ENCODE measurements at places on chromosomes 4 and X.

GRCh38 chrX:119518371-119518770 lies 46.8 kb downstream of the STEEP1 start:
- no peak for DNase-seq

DNA sequence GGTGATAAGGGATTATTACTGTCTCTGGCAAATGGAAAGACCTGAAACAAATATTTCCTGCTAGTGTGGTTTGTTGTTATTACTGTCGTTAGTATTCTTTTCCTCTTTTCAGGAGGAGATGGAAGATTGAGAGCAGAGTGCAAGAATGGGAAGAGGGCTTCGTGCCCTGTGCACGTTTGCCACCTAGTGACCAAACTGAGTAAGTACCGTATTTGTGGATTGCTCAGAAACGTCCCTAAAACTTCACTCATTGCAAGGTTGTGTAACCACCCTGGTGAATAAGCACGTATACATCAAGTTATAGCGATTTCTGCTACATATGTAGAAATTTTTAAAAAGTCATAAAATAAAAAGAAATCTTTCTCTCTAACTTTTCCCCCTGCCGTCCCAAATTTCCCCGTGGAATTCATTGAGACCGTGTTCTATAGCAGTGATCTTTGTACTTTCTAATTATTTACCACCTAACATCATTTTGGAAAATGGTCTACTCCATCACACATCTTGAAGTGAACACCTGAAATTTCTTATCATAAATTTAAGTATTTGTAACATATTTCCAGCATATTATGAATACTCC lies 24.3 kb downstream of the LINC00632 start:
- peak; percentile 42 for DNase-seq

DNA sequence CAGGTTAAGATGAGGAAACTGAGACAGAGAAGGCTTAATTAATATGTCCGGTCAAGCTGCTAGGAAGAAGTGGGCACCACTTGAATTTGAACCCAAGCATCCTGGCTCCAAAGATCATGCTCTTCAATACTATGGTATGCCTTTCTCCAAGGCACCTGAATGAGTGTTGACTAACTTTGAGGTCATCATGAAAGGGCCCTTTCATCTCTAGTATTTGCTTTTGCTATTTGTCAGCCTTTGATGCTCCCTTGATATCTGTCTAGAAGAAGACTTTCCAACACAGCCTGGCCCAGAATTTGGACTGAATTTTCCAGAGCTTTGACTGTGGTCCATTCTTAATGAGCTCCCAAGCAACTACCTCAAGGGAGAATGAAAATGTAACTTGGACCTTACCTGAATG lies 179.1 kb upstream of the DKK2 start:
- DNase-seq: no peak

DNA sequence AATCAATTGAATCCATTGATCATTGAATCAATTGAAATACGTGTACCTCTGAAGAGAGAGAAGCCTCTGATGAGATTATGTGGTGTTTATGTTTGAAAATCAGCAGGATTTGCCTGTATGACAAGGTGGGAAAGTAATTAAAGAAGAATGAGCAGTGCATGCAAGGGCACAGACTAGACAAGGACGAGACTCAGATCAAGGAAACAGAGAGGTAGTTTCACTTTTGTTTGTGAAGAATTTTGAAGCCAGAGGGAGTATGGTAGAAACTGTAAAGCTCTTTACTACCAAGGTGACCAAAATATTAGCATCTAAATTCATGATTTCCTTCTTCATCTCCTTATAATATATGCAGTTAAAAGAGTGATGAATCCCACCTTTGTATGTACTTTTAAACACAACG lies 1830.0 kb upstream of the IGFBP7 start:
- no peak for DNase-seq

GRCh38 chr4:10117359-10118047 lies 904 bp upstream of the WDR1 start:
- DNase-seq: peak; percentile 54

DNA sequence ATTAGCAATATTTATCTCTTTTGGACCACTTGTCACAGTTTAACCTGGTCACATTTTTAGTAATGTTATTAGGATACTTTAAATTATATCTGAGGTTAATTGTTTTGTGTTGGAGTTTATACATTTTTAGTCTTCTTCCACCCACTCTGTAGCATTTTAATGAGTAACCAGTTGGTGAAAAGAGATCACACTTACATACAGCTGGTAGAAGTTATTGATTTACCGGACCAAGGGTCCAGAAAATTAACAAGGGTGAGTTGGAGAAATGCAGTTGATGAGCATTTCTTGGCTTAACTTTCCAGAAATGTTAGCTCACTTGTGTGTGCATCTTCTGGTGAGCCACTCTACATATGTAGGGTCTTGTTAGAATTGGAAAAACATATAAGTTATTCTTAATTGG lies 219.6 kb downstream of the GRXCR1 start:
- no peak for DNase-seq

DNA sequence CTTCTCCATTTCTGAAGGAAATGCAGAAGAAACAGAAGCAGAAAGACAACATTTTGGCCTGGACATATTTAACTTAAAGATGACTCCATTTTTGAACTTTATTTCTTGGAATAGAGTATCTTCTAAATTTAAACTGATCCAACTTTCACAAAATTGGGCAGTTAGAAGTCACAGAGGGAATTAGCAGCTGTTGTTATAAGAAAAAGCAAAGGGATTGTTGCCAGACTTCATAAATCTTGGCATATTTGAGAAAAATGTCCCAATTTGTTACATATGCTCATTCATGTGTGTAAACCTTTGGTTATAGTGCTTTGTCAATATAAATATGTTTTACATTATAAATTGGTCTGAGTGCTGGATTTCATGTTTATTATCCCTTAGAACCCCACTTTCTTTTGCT lies 3.4 kb downstream of the GLUD2 start:
- DNase-seq: no peak

GRCh38 chr4:103853627-103854026 lies 133.8 kb upstream of the TACR3 start:
- DNase-seq: no peak

DNA sequence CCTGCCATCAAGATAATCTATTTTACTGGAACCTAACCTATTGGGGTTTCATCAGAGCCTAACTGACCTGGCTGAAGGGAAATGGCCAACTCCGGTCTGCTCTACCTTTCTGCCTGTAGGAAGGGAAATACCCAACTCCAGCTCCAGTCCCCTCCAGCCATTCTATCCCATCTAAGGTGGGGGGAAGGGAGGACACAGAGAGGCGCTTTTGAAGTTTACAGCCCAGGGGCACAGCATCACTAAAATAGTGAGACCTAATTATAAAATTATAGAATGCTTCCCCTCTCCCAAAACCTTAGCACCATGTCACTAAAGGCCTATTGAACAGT lies 27.8 kb upstream of the ACSL4 start:
- no peak for DNase-seq

DNA sequence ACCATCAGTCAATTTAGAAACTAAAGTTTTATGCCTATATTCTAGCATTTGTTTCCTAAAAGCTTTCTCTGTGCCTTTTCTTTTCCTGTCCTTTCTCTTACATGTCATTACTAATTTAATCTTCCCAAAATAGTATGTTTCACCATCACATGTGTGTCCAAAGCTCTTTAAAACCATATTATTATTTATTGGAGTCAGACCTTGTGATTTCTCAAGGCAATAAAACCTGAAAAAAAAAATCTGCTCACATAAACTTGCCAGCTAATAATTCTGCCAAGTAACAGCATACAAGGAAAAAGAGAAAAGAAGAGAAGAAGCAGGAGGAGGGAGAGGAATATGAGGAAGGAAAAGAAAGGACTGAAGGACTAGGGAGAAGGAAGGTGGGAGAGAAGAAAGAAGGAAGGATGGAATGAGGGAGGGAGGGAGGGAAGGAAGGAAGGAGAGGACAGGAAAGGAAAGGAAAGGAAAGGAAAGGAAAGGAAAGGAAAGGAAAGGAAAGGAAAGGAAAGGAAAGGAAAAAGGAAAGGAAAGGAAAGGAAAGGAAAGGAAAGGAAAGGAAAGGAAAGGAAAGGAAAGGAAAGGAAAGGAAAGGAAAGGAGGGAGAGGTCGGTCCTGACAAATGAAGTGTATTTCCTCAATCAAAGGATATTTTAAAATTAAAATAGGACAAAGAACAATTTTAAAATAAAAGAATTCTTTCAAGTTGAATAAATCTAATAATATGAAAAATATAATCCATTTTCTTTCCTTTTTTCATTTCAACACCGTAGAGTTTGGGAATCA lies 57.4 kb downstream of the ANTXR2 start:
- no peak for DNase-seq

DNA sequence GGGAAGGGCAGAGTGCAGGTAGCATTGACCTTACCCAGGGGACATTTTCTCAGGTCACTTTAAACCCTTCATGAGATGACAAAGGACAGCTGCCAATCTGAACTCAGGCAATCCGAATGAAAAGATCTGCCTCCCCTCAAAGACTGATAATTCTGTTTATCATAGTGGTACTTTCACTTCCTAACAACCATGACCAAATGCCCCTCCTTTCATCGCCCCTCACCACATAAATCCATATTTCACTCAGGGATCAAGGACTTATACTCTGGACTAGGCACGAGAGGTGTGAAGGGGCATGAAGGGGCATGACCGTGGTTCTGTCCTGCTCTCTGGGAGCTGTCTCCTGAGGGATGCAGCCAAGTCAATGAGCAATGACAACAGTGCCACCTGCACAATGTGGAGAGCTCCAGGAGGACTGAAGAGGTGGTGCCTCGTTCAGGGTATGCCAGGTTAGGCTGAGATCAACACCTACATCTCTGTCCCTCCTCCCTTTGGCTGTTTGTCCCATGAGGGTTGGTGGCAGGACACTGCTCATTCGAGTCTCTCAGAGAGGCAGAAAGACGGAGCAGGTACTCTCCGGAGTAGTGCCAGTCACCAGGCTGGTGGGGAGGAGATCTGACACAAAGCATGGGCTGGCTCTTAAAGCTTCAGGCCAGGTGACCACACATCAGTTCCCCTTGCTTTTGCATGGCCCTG lies 12.5 kb downstream of the HS3ST1 start:
- no peak for DNase-seq

- DNase-seq: peak; percentile 88
These were observed 115.6 kb downstream of the DHRSX start for GRCh38 chrX:2385224-2385623.

- peak; percentile 2 for DNase-seq
These were observed 49.4 kb upstream of the PRR32 start for GRCh38 chrX:126770179-126770578.

- no peak for DNase-seq
These were observed 26.1 kb upstream of the ZCCHC13 start for GRCh38 chrX:74277846-74278245.

DNA sequence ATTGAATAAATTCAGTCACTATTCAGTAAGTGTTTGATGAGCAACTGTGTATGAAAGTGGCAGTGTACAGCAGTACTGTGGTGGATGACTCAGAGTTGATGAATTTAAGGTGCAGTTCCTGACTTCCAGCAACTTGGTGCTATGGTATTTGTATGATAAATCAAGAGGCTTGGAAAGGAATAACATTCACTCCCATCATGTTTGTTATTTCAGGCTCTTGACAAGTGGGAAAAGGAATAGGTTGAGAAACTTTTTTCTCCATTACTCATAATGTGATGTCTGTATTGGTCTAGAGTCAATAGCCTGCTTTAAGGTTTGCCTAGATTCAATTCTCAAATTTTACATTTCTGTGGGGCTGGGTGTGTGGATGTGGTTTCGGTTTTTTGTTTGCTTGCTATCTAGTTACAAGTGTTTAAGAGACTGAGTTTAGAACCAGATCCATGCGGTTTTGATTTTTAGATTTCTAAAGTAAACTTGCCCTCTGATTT lies 35.1 kb upstream of the CYP2U1 start:
- peak; percentile 99 for DNase-seq

- DNase-seq: no peak
These were observed 1.7 kb downstream of the GPRIN3 start for GRCh38 chr4:89305712-89306437.

DNA sequence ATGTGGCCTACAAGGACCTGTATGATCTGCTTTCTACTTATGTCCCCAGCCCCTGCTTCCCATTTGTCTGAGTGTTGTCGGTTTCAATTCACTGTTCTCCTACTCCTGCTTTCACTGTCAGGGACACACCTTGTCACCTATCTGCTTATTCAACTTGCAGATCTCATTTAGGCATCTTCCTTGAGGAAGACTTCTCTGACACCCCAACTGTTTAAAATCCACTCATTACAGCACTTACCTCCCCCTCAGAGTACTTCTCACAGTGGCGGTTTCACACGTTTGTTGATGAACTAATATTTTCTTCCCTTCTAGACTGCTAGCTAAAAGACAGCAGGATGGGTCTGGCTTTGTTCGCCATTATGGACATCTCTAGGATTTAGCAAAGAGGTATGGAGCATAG lies 279.9 kb upstream of the TET2 start:
- no peak for DNase-seq

DNA sequence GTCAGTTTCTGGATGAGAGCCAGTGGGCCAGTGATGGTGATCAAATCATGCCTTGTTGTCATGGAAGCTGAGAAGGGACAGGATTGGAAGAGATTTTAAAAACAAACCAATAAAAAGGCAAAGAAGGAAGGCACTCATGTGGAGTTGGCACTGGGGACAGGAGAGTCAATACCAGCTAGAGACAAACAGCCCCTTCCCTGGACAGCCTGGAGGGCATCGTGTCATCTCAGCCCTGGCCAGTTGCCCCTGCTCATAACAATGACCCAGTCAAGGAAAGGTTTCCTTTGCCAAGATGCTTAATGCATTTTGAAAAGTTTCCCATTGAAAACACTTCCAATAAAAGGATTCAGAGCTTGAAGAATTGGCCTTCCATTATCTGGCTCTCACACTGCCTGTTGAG lies 55.5 kb downstream of the SCML1 start:
- no peak for DNase-seq

DNA sequence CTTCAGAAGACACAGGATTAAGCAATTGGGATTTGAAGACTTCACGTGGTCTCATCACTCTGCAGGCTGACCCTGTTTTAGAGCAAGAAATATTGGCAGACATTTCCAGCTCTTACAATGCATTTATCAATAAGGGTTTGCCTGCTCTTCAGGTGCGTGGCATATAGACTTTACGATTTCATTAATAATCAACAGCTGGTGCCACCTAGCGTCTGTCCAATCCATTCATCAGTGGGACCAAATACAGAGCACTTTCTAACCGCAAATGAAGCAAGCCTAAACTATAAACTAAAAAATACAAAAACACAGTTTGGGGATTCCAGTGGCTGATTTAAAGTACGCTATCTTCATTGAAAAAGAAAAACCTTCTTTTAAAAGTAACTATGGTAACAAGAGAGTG lies 125.4 kb upstream of the DMD start:
- peak; percentile 19 for DNase-seq

DNA sequence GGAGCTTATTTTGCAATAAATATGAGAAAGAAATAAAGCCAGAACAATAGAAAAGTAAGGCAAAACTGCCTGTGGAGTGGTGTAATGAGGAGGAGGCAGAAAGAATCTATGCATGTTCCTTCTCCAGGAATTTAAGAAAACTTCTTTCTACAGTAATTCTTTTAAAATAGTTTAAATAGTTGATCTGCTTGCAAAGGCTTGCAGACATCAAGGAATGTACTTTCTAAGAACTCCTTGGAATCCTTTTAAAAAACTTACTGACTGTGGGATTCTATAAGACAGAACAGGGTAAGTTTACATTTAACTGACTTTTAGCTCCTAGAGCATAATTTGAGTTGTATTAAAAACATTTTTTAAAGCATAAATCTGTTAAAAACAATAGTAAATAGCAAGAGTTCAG lies 63.2 kb upstream of the ALB start:
- DNase-seq: peak; percentile 32

- peak; percentile 43 for DNase-seq
These were observed 562.0 kb upstream of the AADAT start for GRCh38 chr4:170651786-170652185.

GRCh38 chrX:17242470-17242869 lies 132.5 kb upstream of the NHS start:
- peak; percentile 45 for DNase-seq

Measured in fibroblast of skin of back (primary cell).